ENCODE measurements at places on chromosomes 4 and X.

- no peak for DNase-seq
Observed at GRCh38 chr4:156193800-156194199, 240.1 kb upstream of the CTSO start.

DNA sequence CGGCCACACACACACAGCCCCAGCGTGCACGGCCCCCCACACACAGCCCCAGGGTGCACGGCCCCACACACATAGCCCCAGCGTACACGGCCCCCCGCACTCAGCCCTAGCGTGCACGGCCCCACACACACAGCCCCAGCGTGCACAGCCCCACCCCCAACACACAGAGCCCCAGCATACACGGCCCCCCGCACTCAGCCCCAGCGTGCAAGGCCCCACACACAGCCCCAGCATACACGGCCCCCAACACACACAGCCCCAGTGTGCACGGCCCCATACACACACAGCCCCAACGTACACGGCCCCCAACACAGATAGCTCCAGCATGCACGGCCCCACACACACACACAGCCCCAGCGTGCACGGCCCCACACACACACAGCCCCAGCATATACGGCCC, 17.6 kb downstream of the GAK start:
- no peak for DNase-seq

DNA sequence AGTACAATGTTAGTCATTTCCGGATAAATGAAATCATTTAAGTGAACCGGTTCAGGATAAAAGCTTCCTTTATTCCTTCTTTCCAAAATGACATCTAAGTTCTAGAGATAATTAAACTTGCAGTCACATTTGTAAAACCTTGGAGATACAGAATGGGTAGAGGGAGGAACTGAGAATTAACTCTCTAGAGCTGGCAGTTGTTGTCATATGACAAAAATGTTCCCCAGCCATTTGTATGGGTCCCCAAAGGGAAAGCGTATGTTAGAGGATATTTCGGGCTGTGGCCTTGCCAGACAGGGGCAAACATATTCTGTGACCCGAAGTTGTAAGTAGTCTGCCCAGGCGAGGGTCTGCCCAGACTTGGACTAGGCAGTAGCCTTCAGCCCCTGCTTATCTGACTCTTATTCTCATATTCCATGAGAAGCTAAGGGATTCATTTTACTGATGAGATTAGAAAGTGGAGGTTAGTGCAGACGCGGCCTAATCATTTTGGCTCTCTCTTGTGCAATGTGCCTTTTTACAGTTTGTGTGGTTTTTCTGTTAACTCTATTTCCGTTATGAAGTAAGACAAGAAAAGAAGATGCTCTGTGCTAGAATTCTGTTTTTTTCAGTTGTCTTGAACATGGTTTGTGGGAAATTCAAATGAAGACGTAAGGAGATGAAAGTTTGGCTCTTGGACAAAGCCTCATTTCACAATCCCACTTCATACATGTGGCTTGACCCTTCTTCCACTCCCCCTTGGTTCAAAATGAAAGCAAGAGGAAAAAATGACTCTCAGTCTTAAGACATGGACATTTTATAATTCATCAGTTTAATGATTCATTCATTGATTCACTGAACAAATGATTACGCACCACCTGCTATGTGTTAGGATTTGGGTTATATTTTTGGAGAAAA, 2394.2 kb upstream of the AGA start:
- no peak for DNase-seq

GRCh38 chr4:126113058-126113457, 798.3 kb downstream of the FAT4 start:
- DNase-seq: no peak

DNA sequence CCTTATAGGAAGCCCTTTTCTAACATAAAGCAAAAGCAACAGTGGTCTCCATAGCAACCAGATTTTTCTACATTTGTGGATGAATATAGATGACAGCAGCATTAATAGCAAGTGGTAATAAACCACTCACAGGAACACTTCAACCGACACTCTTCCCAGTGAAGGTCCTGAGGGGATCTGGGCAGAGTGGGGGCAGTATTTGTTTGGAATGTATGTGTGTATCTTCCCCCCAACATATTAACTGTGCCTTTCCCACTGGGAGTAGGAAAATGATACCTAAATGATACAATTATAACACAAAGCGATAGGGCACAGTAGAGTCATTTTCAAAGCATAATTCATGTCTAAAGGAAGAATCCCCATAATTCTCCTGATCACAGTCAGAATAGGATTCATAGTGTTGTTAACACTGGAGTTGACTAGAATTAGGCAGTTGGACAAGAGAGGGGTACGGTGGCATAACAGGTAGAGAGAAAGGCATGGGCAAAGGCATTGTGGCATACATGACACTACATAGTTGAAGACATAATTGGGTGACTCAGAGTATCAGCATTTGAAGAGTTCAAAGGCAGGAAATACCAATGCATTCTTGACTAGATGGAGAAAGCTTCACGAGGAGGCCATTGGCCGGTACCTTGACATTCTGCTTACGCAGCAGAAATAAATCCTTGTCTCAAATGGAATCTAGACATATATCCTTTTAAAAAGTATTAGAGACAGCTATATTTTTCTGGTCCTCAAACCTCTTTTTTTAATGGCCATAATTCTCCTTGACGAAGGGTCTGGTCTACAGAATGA, 15.2 kb downstream of the CAPN6 start:
- no peak for DNase-seq

DNA sequence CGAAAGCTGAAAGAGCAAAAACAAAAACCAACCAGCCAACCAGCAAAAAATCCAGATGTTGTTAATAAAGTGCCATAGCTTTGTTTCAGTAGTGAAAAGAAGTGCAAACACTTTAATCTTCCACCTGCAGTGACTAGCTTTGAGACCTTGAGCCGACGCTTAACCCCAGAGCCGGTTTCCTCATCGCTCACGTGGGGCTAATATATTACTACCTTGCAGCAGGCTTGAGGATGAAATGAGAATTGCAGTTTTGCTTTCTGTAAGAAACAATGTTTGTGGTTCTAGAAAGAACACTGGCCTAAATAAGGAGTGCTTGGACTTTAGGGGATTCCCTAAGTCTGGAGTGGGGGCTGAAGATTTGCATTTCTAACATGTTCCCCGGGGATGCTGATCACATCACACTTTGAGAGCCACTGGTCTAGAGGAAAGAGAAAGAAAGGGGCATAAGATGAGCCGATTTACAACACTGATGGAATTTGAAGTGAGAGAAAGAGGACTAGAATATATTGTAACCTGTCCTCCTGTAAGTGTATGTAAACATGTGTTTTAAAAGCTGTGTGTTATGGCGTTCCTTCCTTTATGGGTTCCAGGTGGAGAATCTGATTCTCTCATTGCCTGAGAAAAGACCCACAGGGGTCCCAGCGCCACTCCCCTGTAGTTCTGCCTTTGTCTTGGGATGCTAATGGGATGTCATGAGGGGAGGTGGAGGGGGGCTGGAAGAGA, 1.4 kb downstream of the FGF2 start:
- DNase-seq: peak; percentile 9

Measured in activated T-cell treated with anti-CD3 and anti-CD28 coated beads for 24 hours (primary cell).